ENCODE measurements at places on chromosomes 12 and 14. TPM values are rescaled to one million over a fixed set of nuclear protein-coding genes. Genes with fewer than 3 reads are reported as not detected.

Gene SIX4
- polyA plus RNA-seq: not detected

GRCh38 chr14:101500061-101500460, 61.2 kb upstream of the DIO3 start:
- no peak for DNase-seq

DNA sequence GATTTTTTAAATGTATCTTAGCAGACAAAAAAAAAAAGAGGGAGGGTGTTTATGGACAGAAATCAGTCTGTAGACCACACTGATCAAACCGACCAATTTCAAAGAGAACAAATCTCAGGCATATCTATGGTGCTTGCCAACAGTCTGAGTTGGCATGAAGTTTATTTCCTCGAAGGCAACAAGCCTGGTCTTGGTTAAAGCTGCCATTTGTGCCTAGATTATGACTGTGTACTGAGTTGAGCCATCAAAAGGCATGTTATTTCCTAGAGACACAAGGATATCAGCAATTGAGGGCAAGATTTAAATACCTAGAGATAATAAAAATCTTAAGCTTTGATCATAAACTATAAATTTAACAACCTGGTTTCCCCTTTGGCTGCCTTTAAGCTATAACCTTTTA, 119.2 kb downstream of the SLC2A13 start:
- no peak for DNase-seq

- DNase-seq: no peak
Observed at GRCh38 chr14:102275866-102276265, 29.1 kb downstream of the MOK start.

GRCh38 chr12:95922231-95922630, 20.2 kb downstream of the CCDC38 start:
- DNase-seq: no peak

All from naive thymus-derived CD4-positive, alpha-beta T cell (primary cell).